ENCODE measurements at places on chromosomes 6 and 20.

DNA sequence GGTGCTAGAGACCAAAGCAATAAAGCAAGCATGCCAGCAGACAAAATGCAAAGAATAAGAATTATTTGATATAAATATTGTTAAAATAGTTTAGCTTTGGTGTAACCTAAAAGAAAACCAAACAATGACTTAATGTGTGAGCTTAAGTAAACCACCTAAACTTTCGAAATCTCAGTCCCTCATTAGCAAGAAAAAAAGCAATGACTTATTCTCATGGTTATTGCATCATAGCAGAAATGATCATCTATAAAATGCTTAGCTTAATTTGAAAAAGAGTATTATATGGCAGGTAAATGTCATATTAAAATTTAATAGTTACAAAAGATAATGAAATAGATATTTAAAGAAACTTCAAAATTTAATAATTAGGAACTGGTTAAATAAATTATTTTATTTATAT lies 1395.7 kb upstream of the EYS start:
- DNase-seq = no peak

- DNase-seq = no peak
These were observed 616.7 kb downstream of the PHF3 start for GRCh38 chr6:64252256-64252655.

DNA sequence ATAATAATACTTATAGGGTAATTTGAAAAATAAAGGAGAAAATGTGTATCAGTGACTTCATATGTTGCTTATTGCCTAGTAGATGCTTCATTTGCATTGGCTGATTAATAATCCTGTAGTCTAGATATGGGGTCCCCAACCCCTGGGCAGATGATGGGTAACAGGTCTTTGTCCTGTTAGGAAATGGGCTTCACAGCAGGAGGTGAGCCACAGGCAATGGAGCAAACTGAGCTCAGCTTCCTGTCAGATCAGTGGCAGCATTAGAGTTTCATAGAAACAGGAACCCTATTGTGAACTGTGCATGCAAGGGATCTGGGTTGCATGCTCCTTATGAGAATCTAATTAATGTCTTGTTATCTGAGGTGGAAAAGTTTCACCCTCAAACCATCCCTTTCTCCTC lies 1049.5 kb upstream of the EPHA7 start:
- DNase-seq = no peak

- DNase-seq = no peak
These were observed 358.4 kb upstream of the SOX4 start for GRCh38 chr6:21235162-21235561.

GRCh38 chr6:107337191-107337741 lies 122.1 kb downstream of the PDSS2 start:
- DNase-seq = no peak

GRCh38 chr20:61532736-61533135 lies 280.7 kb downstream of the CDH4 start:
- no peak for DNase-seq

DNA sequence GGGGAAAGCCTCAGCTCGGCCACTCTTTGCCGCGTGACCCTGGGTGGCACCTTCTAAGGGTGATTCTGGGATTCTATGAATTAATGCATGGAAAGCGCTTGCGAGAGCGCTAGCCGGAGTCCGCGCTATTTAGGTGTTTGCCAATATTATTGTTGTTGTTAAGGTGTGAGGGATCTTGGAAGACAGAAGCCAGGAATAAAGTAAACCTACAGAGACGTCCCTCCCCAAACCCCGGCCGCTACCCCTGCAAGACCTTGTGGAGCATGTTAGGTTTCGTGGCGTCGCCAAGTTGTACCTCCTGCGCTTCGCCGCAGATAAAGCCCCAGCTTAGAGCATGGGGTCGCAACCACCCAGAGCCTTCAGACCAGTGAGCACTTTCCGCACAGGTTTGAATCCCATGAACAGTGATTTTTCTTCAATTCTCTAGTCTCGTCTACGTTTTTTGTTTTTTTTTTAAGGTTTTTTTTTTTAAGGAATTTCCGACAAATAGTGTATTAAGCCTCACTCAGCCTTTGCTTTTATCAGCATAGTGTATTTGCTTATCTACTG lies 16.9 kb upstream of the ZSCAN9 start:
- DNase-seq = no peak

DNA sequence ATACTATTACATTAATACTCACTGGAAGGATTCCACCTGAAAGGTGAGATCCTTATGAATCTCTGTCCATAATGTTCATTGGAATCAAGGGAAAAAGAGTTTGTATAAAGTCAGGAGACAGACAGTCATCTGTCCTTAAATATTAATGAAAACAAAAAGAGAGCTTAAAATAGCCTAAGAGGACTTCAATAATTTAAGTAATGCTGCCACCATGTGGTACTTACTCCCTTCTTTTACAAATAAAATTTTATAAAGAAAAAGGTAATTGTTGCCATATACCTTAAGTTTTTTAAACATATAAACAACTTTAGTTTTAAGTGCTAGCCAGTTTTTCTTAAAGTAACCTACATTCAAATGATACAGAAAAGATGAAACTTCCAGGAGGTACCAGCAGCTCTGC lies 5.1 kb downstream of the BLOC1S5 start:
- DNase-seq = no peak

DNA sequence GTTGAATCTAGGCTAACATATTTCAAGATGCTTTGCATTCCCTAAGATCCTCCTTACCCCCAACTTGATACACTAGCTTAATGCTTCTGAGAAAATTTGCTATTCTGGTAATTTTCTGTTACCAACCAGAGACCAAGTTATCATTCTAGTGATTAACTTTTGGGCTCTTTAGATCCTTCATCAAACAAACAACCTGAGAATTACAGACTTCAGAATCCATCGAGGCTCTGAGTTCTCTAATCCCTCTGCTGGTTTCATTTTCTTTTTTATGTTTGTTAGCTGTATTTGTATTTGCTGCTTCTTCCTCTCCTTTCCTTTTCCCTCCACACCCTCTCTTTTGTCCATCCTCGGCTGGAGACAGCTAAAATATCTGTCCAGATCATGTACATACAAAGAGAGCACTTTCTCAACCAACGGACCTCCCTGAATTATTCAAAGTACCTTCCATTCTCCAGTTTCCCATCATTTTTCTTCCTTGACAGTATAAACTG lies 98.7 kb upstream of the RIPOR2 start:
- no peak for DNase-seq

DNA sequence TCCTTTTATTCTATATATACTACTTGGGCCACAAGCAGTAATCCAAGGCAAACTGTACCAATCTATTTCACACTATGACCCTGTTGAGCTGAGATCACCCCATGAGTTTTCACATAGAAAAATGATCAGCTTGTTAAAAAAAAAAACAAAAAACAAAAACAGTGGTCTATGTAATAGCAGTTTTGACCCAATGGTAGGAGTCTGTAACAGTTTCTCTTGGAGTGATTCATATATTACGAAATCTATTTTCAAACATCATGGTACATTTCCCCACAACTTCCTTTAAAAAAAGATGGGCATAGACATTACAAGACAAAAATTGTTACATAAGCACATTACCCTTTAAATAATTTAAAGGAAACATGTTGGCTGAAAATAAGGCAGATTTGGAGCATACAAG lies 78.1 kb downstream of the PRSS35 start:
- no peak for DNase-seq

- no peak for DNase-seq
These were observed 1.8 kb downstream of the GJA1 start for GRCh38 chr6:121436960-121437850.

DNA sequence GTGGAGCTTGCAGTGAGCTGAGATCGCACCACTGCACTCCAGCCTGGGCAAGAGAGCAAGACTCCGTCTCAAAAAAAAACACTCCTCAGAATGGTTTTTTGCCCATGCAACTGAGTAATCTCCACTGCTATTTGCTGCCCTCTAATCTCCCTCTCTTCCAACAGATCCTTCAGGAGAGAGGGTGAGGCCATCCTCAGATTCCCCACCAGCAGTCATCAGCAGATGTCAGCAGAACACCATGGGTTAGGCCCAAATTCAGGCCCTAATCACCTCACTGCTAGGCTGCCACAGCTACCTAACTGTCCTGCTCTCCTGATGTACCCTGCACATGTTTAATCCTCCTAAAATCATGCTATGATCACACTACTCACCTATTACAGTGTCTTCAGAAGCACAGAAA lies 63.2 kb upstream of the BEND6 start:
- no peak for DNase-seq

DNA sequence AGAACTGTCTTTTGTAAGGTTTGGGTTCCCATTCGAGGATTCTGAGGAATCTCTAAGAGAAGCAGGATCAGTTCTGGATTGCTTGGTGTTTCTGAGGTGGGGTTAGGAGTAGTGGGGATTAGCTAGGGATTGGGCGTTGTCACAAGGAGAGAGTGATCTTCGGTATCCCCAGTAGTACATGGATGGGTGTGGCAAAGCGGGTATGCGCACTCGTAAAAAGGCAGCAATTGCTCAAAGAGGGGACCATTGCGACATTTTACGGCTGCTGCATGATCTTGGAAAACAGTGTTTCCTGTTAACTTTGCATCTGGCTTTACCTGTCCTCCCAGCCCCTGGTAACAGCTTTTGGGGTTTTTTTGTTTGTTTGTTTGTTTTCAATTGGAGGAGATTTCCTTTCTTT lies 9.7 kb upstream of the ZSCAN9 start:
- DNase-seq = no peak

GRCh38 chr6:137799950-137800568 lies 67.0 kb upstream of the TNFAIP3 start:
- peak; percentile 37 for DNase-seq

DNA sequence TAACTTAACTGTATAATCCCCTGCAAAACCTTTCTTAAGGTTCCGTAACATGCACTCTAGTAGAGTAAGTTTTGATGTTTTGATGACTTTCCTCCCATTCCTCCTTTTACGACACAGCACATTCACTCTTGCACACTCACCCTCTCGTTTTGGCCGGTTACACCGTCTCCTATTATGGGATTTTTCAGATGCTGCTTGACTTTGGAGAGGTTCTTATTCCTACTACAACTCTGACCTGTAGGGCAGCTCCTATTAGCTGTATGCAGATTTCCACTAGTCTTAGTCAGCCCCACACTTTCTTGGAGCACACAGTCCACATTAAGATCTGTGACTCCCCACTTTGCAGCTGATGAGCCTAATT lies 223.7 kb upstream of the SYNCRIP start:
- no peak for DNase-seq

GRCh38 chr6:156919370-156919769 lies 142.2 kb downstream of the ARID1B start:
- no peak for DNase-seq

- DNase-seq = no peak
These were observed 1.0 kb downstream of the NCOA7 start for GRCh38 chr6:125791820-125792165.

GRCh38 chr6:144820270-144820669 lies 535.1 kb downstream of the UTRN start:
- DNase-seq = no peak

GRCh38 chr6:124961777-124962638 lies at the start of gene RNF217:
Gene RNF217 (plus strand): TSS chr6:124962437. CDS start chr6:124962545, 108 bp downstream.
- DNase-seq = no peak

DNA sequence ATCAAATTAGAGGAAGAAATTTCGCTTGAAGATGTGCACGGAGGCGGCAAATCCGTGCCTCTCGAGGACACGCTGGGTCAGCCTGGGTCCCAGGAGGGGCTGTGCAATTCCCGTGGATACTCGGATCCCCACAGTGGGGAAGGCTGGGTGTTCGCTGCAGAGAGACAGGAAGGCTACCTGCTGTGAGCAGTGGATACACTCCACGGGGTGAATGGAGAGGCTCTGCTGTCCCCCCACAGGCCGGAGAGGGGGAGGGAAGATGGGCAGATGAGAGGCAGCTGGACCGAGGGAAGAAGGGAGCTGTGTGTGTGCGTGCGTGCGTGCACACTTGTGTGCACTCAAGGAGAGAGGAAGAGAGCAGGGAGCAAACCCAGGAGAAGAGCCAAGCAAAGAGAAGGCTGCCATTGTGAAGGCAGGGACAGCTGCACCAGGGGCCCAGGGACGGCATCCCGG lies 57.3 kb downstream of the SULF2 start:
- DNase-seq = no peak

GRCh38 chr20:40354880-40355279 lies 334.2 kb downstream of the MAFB start:
- no peak for DNase-seq

GRCh38 chr20:2137552-2138201 lies 36.0 kb downstream of the STK35 start:
- no peak for DNase-seq

Data from effector memory CD4-positive, alpha-beta T cell (primary cell).